ENCODE measurements at places on chromosomes 5 and 9.

GRCh38 chr5:77560677-77561263 lies 68.7 kb upstream of the WDR41 start:
- H3K36me3 ChIP-seq, result no peaks in the 10 kb centered on the region
- no peak overlapping the region for H3K27ac ChIP-seq
- H3K4me3 ChIP-seq, result no peak overlapping the region
- DNase-seq, result no peak
- no peaks in the 10 kb centered on the region for H3K4me1 ChIP-seq

DNA sequence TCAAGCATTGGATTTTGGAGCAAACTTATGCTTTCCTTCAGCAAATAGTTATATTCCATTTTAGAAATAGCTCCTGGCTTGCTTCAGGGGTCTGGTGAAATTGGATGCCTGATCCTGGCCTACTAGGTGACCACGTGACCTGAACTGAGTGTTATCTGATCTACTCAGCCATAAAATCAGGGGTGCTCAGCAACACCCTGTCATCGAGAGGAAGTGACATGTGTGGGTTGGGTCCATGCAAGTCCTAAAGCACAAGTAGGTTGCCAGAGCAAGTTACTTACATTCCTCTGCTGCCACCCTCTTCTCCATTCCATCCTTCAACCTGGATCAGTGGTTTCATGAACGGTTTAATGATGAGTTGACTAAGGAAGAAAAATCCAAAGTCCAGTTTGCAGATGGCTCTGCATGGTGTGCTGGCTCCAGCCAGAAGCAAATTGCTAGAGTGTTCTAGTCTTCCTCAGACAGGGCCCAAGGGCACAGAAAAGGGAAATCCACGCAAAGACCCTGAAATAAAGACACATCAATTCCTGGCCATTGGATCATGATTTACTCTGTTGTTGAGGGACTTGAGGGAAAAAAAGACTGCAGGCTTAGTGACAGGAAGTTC lies 2.8 kb upstream of the FAM193B start:
- no peak overlapping the region for H3K4me3 ChIP-seq
- H3K27me3 ChIP-seq, result no peaks in the 10 kb centered on the region
- peaks cover 21% of the 10 kb centered on the region for H3K4me1 ChIP-seq

DNA sequence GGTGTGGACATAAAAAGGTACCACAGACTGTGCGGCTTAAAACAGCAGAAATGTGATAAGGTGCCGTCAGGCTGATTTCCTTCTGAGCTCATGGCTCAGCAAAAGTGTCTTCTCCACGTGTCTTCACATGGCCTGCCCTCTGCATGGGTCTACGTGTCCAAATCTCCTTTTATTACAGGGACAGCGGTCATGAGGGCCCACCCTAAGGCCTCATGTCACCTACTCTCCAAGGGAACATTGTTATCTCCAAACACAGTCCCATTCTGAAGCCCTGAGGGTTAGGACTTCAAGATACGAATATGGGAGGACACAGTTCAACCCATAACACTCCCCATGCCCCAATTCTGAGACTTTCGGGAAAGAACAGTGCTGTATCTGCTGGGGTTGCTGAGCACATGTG lies 35.2 kb downstream of the COL23A1 start:
- no peaks in the 10 kb centered on the region for H3K4me1 ChIP-seq
- no peak overlapping the region for H3K4me3 ChIP-seq
- no peak overlapping the region for H3K27ac ChIP-seq
- DNase-seq, result no peak
- H3K36me3 ChIP-seq, result no peaks in the 10 kb centered on the region
- H3K27me3 ChIP-seq, result no peaks in the 10 kb centered on the region

- DNase-seq, result no peak
- no peak overlapping the region for H3K4me3 ChIP-seq
- H3K4me1 ChIP-seq, result no peaks in the 10 kb centered on the region
- H3K27me3 ChIP-seq, result no peaks in the 10 kb centered on the region
- no peaks in the 10 kb centered on the region for H3K36me3 ChIP-seq
Measured at GRCh38 chr5:144035046-144035740, 135.3 kb downstream of the YIPF5 start.

DNA sequence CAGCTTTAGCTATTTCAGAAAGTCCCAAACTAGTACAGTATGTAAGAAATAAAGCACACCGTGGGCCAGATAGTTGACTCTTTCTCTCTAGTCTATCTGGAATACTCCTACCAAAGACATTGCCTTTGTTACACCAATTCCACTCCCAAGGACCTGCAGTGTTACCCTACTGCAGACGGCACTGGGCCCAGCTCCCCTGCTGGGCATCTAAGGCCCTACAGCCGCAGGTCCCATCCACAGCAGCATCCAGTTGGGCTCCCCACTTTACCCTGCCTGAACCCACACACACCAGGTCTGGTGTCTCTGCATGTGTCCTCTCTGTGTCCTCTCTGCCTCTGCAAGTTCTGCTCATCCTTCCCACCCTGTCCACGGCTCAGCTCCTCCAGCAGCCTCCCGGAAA lies 22.5 kb downstream of the TNIP1 start:
- no peaks in the 10 kb centered on the region for H3K27me3 ChIP-seq
- peaks cover 51% of the 10 kb centered on the region for H3K36me3 ChIP-seq
- peaks cover 42% of the 10 kb centered on the region for H3K4me1 ChIP-seq
- H3K4me3 ChIP-seq, result no peak overlapping the region

DNA sequence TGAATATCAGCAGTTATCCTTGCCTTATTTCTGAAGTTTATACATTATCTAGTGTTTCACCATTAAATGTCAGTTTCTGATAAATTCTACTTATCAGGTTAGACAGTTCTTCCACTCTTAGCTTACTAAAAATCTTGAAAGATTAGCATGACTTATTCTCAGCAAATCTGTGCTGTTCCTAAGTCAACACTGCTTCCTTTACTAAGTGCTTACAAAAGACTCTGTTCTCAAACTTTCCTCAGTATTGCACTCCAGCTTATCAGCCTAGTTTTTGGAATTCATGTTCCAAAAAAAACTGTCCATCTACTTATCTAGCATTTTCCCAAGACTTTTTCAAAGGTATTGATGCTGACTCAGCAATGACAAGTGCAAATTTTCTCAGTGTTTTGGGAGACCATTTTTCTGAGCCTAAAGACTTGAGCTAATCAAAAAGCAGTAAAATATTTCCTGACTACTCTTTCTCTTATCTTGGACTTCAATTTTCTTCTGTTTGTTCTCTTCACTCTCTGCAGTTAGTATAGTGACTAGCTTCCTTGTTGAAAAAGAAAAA lies 61.1 kb upstream of the FRRS1L start:
- H3K4me3 ChIP-seq, result no peak overlapping the region
- DNase-seq, result no peak
- no peaks in the 10 kb centered on the region for H3K36me3 ChIP-seq
- no peak overlapping the region for H3K27ac ChIP-seq

DNA sequence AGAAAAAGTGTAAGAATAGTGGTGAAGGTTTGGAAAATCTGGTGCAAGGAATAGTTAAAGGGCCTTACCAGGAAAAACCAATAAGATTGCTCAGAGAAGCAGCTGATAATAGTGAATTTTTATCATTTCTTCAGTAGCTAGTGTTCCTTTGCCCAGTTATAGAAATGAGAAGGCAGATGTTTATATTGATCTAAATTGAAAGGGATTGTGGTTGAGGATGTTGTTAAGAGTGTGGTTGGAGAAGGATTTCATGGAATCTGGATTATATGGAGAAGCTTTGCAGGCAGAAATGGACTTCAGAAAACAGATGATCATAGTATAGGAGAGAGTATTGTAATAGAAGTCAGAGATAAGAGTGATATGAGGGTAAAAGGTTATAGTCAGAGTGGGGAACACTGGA lies 102.6 kb downstream of the XRCC4 start:
- DNase-seq, result no peak
- H3K27me3 ChIP-seq, result no peaks in the 10 kb centered on the region
- no peak overlapping the region for H3K4me3 ChIP-seq
- no peaks in the 10 kb centered on the region for H3K4me1 ChIP-seq
- H3K27ac ChIP-seq, result no peak overlapping the region

GRCh38 chr5:147966829-147967228 lies 60.5 kb upstream of the C5orf46 start:
- no peak overlapping the region for H3K27ac ChIP-seq
- no peaks in the 10 kb centered on the region for H3K36me3 ChIP-seq
- H3K4me3 ChIP-seq, result no peak overlapping the region
- no peak for DNase-seq

DNA sequence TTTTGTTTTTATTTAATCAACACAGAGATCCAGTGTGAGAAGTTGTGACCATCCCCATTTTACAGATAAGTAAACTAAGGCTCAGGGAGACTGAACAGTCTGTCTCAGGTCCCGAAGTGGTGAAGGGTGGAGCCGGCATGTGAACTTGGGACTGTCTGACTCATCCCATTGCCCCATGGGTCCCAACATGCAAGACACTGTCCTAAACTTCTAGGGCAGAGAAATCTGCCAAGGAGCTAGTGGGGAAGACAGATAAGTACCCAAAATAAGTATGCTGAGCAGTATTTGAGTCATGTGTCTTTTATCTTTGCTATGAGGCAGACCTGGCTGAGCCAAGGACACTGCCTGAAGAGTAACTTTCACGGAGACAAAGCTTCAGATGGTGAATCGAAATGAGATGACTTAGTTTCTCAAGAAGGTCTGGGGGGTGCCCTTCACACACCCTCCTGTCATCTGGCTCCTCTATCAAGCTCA lies 64.3 kb upstream of the SLC25A51 start:
- H3K27me3 ChIP-seq, result no peaks in the 10 kb centered on the region
- peak; percentile 38 for DNase-seq
- H3K4me3 ChIP-seq, result no peak overlapping the region
- no peaks in the 10 kb centered on the region for H3K36me3 ChIP-seq
- H3K27ac ChIP-seq, result peak overlapping the region; percentile 10
- peaks cover 61% of the 10 kb centered on the region for H3K4me1 ChIP-seq

- peak; percentile 72 for DNase-seq
- H3K4me1 ChIP-seq, result peaks cover 22% of the 10 kb centered on the region
- H3K27ac ChIP-seq, result peak overlapping the region; percentile 91
Measured at GRCh38 chr5:132389585-132390286, 20.2 kb downstream of the SLC22A5 start.

- no peaks in the 10 kb centered on the region for H3K36me3 ChIP-seq
- H3K27ac ChIP-seq, result no peak overlapping the region
- no peak for DNase-seq
- no peak overlapping the region for H3K4me3 ChIP-seq
Measured at GRCh38 chr5:83750749-83751148, 30.1 kb upstream of the HAPLN1 start.
